Left forelimb (tissue), 1 donor: ENCODE measurements at places on chromosomes 7 and 10.

DNA sequence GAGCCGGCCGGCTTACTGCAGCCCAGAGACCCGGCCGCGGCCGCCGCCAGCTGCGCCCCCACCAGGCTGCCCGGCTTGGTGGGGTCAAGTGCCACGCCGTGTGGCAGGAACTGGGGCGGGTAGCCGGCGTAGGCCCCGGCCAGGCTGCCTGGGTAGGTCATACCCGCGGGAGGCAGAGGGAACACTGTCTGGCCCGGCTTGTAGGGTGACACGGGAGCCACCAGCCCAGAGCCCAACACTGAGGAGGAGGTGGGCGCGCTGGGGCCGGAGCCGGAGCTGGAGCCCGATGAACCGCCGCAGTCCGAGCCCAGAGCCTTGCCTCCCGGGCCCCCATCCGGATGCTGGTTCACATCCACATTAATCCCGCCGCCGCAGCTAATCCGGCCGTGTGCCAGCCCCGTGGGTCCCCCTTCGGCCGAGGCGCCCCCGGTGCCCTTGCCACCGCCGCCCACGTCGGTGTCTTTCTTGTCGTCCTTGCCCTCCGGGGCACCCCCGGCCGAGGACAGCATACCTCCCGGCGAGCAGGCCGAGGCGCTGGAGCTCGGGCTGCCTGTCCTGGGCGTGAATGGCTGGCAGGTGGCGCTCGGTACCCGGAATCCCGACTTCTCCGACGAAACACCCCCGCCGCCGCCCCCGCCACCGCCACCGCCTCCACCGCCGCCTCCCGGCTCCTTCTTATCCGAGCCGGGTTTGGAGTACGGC is 2.0 kb downstream of the ZNF503 start:
- peak; percentile 88 for DNase-seq

GRCh38 chr10:35336084-35336831 is at the start of gene CCNY:
TSS of gene CCNY (plus strand) at chr10:35336509. CDS start at chr10:35337054, 545 bp downstream.
- DNase-seq: peak; percentile 89

GRCh38 chr10:29555091-29555745 is 79.6 kb downstream of the SVIL start:
- no peak for DNase-seq

DNA sequence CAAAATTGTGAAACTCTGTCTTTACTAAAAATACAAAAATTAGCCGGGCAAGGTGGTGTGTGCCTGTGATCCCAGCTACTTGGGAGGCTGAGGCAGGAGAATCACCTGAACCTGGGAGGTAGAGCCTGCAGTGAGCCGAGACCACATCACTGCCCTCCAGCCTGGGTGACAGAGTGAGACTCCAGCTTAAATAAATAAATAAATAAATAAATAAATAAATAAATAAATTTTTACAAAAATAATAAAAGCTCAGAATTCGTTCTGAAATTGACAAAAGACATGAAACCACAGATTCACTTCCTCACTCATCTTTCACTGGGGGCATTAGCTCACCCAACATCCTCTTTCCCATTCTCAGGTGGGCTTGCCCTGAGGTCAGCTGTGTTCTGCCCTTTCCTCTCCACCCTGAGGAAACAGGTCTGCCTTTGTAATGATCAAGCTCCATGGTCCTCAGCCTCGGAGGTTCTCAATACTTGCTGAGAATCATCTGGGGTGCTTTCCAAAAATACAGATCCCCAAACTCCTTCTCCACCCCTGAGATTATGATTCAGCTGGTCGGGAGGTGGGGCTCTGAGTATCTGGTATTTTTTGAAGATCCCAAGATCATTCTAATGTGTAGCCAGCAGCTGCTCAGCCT is 29.2 kb upstream of the APBB1IP start:
- DNase-seq: no peak

GRCh38 chr10:21523557-21524008 is 1.9 kb downstream of the SKIDA1 start:
- no peak for DNase-seq

DNA sequence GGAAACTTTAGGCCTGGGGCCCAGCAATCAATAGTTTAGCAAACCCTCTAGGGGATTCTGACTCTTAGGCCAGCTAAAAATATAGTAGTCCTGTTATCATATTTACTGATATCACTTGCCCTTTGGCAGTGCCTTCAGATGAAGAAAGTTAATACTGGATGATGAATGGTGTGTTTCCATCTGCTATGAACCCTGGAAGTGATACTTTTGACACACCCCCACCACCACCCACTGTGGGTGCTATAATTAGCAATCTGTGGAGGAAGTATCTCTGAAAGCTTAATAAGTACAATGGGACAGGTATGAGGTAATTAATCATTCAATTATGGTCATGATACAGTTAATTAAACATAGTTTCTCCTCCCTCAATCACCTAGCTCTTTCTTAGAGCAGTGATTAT is 90.4 kb upstream of the LRRTM3 start:
- no peak for DNase-seq

- no peak for DNase-seq
These were observed 109.5 kb downstream of the PARD3 start for GRCh38 chr10:34705563-34705962.

- DNase-seq: no peak
These were observed 44.8 kb upstream of the LOXL4 start for GRCh38 chr10:98312822-98313221.

GRCh38 chr7:135248546-135248945 is 14.9 kb downstream of the STRA8 start:
- DNase-seq: no peak

DNA sequence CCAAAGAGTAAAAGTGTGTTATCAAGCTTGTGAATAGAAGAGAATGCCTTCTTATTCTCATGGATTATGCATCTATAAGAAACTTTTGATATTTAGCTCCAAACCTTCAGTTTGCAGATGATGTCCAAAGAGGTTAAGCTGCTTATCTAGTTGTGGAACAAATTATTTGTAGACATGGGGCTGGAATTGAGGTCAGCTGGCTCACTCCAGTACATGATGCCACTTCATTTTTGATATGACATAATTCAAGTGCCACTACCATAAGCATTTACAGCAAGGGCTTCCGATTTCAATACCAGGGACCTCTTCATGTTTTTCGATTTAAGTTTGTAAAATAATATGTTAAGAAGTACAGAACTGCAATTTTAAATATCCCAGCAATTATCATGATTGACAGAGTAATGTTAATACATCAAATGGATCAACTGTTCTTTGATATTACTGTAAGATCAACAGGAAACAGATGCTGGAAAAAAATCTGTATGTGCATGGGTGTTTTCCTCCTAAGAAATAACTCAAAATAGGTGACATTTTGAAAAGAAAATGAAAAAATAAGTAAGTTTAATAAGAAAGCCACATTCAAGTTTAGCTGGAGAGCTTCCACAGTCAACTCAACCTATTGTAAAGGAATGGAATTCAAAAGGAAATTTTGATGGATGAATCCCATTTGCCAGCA is 12.7 kb downstream of the FAM3C start:
- DNase-seq: no peak

- DNase-seq: no peak
These were observed 29.0 kb upstream of the GNA12 start for GRCh38 chr7:2873146-2873545.

GRCh38 chr10:51800121-51800520 is 100.7 kb upstream of the CSTF2T start:
- DNase-seq: no peak
